ENCODE measurements at places on chromosomes 7 and 10.

GRCh38 chr7:22200777-22201176 is 156.2 kb downstream of the RAPGEF5 start:
- no peak for DNase-seq

GRCh38 chr7:51158742-51159445 is 157.7 kb downstream of the COBL start:
- no peak for DNase-seq

DNA sequence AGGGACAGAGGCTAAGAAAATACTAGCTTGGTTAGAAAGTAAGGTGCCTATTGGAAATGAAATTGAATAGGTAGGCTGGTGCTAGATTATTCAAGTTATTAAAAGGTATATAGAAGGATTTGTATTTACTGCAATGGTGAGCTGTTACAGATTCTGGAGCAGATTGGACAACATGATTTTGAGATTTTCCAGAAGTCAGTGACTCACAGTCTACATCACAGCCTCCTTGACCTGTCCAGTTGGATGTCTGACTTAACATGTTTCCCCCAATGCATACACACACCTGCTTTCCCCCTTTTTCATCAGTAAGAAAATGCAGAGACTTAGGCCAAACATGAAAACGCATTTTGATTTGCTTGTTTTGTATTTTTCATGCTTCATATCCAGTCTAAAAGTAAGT is 33.4 kb downstream of the STARD3NL start:
- no peak for DNase-seq

DNA sequence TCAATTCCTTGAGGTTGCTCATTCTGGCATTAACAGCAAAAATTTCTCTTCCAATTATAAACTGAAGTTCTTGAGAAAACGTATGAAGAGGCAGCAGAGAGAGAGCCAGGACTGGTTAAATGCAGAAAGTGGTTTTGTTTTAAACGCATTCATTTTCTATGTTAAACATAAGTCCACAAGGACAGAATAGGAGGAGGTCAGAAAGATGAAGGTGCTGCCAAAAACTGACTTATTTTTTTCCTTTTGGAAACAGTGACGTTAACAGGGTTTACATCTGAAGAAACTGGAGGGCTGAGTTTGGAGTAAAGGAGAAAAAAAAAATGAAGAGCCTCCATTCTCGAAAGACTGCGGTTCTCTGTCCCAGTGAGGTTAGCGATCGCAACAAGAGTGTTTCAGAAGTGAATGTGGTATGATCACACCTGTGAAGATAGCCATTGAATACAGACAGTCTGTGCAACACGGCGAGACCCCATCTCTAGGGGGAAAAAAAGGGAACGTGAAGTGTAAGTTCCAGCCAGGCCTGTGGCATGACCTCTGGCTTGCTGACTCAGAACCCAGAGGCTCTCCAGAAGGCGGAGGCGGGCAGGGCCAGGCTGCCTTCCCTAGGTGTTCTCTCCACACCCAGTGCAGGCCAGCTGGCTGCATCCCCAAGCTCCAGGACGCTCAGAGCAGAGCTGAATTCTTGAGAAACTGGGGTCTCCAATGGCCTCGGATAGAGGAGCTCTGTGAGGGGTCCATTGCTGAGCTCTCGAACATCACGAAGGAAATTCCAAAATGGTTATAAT is 84.0 kb downstream of the CHST15 start:
- no peak for DNase-seq

DNA sequence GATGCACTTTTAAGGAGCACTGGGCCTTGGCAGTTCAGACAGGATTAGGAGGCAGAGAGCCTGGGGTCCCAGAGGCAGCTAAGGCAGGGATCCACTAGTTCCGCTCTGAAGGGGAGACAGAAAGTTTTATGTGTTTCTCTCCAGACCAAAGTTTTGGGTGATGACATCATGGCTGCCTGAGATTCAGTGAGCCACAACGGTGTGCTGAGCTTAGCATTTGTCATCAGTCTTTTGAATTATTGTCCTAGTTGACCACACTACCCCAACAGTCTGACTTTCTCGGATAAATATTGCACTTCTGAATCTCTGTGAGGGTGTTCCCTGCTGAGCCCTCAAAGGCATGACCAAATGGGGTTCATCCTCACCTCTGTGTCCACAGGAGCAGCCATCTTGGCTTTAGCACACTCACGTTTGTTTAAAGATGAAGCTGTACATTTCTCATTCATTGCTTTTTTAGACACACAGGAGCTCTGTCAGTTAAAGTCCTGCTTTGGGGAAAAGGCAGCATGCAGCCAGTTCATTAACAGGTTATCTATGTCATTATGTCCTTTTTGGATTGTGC is 297.7 kb upstream of the LRGUK start:
- DNase-seq = no peak

DNA sequence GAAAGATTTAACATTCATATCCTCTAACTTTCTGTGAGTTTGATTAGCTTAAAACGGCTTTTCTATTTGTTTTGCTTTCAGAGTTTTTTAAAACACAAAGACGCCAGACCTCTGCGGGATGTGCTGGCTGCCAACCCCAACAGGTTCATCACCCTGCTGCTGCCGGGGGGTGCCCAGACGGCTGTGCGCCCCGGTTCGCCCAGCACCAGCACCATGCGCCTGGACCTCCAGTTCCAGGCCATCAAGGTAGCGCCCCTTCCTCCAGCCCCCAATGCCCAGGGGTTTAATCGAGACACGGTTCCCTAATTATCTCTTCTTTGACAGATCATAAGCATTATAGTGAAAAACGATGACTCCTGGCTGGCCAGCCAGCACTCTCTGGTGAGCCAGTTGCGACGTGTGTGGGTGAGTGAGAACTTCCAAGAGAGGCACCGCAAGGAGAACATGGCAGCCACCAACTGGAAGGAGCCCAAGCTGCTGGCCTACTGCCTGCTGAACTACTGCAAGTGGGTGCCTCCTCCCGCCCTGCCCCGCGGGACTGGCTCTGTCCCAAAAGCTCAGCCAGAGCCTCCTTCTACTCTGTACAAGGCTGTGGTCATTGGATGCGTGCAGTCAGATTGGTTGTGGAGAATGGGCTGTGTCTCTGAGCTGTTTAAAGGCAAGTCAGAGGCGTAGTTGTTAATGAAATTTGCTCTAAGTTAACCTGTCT is 71.2 kb downstream of the TRRAP start:
- DNase-seq = no peak
